ENCODE measurements at places on chromosomes 2 and 18.

DNA sequence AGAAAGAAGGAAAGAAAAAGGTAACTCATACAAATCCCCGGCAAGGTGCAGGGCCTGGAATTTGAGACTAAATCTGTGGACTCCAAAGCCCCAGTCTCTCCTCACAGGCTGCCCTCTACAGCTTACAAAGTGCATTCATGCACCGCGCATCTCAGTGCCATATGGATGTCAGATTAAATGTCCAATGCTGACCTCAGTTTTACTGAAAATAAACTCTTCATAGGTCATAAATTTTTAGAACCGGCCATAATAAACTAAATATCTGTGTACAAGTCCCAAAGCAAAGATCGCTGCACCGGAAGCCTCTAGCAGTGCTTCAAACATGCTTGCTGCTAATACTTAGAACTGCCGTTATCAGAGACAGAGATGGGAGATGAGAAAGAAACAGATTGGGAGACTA, 17.7 kb downstream of the ST6GAL2 start:
- no peak for DNase-seq

- DNase-seq = no peak
Observed at GRCh38 chr2:213766465-213766901, 482.2 kb downstream of the SPAG16 start.

- no peak for DNase-seq
Observed at GRCh38 chr2:109637749-109638570, 23.8 kb downstream of the SOWAHC start.

DNA sequence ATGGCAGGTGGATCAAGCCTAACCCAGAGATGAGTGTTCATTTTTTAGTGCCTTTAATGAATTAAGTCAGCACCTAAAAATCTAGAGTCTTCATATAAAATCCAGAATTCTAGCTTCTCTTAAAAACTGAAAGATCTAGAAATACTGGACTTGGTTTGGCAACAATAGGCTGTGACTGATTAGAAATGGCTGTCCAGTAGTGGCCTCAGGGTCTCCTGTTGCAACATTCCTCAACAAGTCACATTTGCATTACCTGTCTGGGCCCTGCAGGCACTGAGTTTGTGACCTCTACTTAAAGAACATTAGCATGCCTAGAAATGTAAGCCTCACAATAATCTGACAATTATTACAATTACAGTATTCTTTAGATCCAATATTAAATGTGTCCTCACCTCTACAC, 33.1 kb downstream of the MBD2 start:
- DNase-seq = no peak
